ENCODE measurements at places on chromosomes 5 and 9. TPM values are rescaled to one million over a fixed set of nuclear protein-coding genes. Genes with fewer than 3 reads are reported as not detected.

GRCh38 chr9:88818495-88819201, 172.6 kb upstream of the S1PR3 start:
- DNase-seq, result no peak

DNA sequence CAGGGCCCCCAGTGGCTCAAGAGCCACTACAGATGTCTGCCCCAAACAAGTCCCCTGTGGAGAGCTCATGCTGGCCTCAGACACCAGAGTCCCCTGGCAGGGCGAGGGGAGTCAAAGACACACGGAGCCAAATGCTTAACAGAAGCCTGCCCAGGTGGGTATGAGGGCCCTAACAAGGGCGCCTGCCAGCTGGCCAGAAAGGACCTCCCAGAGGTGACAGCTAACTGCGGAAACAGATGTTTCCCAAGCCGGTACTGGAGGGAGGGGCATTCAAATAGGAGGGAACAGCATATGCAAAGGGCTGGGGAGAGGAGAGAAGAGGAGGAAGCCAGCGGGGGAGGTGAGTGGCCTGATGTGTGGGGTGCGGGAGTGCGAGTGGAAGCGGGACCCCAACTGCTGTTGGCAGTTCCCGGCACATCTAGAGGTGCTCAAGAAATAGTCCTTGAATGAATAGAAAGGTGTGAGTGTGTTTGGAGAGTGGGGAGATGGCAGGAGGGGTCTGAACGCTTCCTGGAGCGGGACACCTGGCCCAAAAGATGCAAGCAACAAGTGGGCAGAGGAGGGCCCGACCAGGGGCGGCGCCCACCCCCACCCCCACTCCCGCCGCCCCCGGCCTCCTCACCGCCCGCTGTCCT, 824 bp downstream of the MXD3 start:
- no peak for DNase-seq

DNA sequence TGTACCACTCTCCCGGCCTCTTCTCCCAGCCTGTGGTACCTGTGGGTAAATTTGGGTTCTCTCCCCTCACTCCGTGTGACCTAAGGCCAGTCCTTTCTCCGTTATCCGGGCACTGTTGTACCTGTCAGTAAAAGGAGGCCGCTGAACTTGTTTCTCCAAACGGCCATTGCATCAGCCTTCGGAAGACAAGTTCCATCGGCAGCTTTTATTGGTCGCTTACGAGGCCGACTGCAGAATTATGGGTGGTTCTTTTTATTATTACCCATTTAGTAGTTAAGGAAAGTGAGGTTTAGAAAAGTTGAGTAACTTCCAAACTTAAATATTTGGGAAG, 558 bp downstream of the GRPEL2 start:
- no peak for DNase-seq

- no peak for DNase-seq
These were observed 716 bp downstream of the PROB1 start for GRCh38 chr5:139394123-139394653.

- DNase-seq, result no peak
These were observed 10.7 kb upstream of the IL17B start for GRCh38 chr5:149389552-149390495.

DNA sequence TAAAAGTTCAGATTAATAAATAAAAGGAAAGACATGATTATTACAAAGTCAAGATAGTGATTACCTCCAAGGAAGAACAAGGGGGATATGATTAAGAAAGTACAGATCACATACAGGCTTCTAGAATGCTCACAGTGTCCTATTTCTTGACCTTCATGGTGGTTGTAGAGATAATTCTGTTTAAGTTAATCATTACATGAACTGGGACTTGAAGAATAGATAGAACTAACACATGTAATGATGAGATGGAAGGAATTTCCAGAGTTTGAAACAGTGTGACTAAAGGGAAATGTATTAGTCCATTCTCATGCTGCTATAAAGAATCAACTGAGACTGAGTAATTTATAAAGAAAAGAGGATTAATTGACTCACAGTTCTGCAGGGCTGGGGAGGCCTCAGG, 72.7 kb downstream of the LURAP1L start:
- DNase-seq, result no peak

- no peak for DNase-seq
These were observed 98.6 kb downstream of the PAM start for GRCh38 chr5:102853680-102854079.

- no peak for DNase-seq
These were observed 30.3 kb upstream of the GRXCR2 start for GRCh38 chr5:145903113-145903512.

- DNase-seq, result no peak
These were observed 473.1 kb downstream of the NR2F1-AS1 start for GRCh38 chr5:93107805-93108520.

DNA sequence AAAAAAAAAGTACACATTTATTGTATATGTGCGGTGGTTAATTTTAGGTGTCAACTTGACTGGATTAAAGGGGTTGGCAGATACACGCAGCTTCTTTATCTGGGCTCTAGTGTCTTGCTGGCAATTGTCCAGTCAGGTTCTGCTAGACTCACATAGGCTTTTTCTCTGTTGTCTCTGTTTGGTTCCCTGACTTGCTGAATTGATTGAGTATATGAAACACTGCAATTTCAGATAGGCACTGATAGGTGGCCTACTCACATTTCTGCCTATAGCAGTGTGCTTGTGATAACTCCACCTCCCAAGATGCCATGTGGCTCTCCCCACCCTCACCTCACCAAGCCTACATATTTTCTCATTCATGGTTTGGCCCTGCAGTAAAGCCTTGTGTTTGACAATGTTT, 52.5 kb downstream of the AOPEP start:
- DNase-seq, result no peak

- DNase-seq, result no peak
These were observed 43.0 kb downstream of the FXN start for GRCh38 chr9:69078581-69078980.

DNA sequence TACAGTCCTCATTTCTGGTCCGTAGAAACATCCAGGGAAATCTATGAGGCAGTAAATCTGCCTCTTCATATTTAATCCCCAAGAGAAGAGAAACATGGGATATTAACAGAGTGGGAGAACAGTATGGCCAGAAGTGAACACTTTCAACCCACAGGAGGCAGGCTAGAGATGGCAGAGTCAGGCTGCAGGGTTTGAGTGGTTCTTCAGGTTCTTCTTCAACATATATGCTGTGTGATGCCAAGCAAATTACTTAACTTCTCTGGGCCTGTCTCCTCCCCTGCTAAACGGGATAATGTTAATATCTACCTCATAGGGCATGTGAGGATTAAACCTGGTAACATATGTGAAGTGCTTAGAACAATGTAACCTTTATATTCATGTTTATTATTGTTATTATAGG, 321.8 kb downstream of the PSAT1 start:
- no peak for DNase-seq

- peak; percentile 60 for DNase-seq
These were observed 2.8 kb upstream of the PLK2 start for GRCh38 chr5:58462623-58463230.

DNA sequence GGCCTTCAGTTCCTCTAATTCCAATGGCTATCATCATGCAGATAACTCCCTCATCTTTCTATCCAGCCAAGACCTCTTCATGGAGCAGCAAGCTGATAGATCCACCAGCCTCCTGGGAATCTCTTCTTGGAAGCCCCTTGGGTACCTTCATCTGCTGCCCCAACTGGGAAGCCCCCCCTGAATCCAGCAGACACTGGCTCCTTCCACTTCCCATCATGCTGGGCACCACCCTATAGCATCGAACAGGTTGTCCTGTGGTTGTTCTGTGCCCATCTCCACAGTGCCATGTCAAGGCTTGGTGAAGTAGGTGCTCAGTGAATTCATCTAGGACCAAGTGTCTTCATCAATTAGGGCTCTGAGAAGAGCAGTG, 410.4 kb upstream of the KLF4 start:
- DNase-seq, result no peak

DNA sequence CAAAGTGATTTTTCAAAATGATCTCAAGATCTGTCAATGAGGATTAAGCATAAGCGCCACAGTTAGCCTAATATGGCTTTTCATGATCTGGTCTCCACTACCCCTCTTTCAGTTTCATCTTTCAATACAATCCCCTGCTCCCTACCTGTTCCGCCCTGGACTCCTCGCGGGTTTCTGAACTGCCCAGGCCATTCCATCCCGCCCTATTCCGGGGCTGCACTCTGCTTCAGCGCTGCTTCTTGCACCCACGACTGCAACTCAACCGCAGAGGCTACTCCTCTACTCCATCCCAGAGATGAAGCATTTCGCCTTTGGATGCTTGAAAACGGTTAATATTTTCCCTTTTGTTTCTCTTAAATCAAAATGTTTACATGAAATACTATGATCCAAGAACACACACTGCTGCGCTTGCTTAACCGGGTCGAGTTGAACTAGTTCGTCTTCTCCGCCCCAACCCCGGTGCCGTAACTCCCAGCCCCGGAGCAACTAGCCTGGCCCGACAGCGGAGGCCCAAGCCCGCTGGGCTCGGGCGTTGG, 716 bp upstream of the OTULIN start:
- no peak for DNase-seq

DNA sequence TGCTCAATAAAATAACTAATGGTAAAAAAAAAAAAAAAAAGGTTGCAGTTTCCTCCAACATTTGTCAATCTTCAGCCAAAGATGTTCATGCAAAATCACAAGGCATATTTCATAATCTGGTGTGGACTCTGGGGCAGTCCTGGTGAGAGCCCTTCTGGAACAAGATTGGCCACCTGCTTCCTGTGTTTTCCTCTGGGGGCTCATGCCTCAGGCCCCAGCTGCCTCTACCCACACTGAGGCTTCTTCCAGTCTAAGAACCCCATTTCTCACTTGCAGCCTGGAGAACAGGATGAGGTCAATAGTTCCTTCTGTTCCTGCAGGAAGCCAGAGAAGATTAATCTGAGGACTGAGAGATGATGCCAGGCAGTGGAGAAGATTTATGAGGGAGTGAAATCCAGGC, 492.6 kb upstream of the BRINP1 start:
- DNase-seq, result no peak

- DNase-seq, result peak; percentile 65
These were observed 281.3 kb downstream of the ARRDC3 start for GRCh38 chr5:91101600-91102379.

DNA sequence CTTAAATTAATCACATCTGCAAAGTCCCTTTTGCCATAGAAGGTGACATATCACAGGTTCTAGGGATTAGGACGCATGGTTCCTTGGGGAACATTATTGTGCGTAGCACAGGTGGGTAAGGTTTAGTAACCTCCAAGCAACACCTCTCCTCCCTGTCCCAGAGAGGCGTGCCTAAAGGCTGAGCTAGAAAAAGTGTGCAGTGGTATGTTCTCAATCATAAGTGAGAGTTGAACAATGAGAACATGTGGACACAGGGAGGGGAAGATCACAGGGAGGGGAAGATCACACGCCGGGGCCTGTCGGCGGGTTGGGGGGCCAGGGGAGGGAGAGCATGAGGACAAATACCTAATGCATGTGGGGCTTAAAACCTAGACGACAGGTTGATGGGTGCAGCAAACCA, 14.9 kb downstream of the DAB2IP start:
- no peak for DNase-seq

- no peak for DNase-seq
These were observed 2.9 kb upstream of the PTGS1 start for GRCh38 chr9:122367774-122368460.

DNA sequence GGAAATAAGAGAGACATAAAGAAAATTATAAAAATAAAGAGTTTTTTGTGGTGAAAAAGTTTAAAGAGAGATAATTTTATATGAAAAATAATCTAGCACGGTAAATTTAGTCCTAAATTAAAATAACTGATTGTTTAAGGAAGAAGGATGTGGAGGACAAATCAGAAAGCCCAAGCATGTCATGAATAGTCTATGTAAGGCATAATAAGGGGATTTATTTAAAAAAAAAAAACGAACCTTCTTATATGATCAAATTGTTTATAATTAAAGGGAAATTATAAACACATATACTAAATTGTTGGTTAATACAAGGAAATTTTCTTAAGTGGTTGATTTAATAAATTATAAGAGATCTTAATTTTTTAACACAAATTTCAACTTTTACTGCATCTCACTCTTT, 551.8 kb upstream of the TYRP1 start:
- no peak for DNase-seq

GRCh38 chr5:76029739-76030138, 53.4 kb upstream of the SV2C start:
- no peak for DNase-seq

- no peak for DNase-seq
These were observed 59.8 kb upstream of the COX7C start for GRCh38 chr5:86557920-86558319.

GRCh38 chr5:113194591-113194990, 218.0 kb downstream of the DCP2 start:
- DNase-seq, result no peak

DNA sequence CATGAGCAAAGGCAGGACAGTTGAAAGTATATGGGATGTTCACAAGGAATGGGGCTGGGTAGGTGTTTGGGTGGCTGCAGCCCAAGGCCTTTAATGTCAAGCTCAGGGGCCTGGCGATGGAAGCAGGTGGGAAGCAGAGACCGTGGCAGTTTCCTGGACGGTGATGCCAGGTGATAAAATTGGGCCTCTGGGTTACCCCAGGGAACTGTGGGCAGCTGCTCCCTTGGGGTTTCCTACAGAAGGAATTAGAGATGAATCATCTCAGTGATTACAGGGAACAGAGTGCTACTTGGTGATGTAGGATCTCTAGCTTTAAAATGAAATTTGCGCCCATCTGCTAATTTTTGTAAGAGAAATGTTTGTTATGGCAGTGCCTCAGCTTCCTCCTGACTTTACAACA, 39.2 kb downstream of the TSTD2 start:
- no peak for DNase-seq

DNA sequence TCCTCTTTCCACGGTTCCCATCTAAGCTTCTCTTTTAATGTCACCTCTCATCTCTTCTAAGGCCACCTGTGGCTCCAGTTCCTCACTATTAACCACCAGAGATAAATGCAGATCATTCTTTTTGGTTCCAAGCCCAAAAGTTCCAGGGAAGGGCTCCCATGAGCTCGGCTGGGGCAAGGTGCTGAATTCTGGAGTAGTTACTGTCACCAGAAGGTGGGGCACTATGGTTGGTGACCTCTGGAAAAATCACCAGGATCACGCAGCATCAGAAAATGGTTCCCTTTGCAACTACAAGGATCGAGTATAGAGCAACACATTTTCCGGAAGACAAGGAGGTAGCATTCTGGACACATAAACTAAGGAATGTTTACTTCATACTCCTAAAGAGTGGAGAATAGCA, 528.7 kb upstream of the DAP start:
- no peak for DNase-seq

Gene OTULINL
- 8.5 TPM for polyA plus RNA-seq

Gene IL13
- 0.21 TPM for polyA plus RNA-seq

Gene RANBP3L
- polyA plus RNA-seq, result 2.8 TPM

Gene SLC25A2
- polyA plus RNA-seq, result 0.08 TPM

Gene RNF130
- 68.5 TPM for polyA plus RNA-seq

Gene CMYA5
- 10.7 TPM for polyA plus RNA-seq

Gene RNF208
- 3.2 TPM for polyA plus RNA-seq

Gene PCDHB16
- polyA plus RNA-seq, result 5.7 TPM

Gene DHFR
- 62.2 TPM for polyA plus RNA-seq

Gene CYLC2
- polyA plus RNA-seq, result not detected

Gene MEIKIN
- not detected for polyA plus RNA-seq

Gene HK3
- polyA plus RNA-seq, result 0.70 TPM

Gene SCGB3A2
- polyA plus RNA-seq, result 2,261 TPM

Gene TOR2A
- polyA plus RNA-seq, result 12.5 TPM

Gene SPINK13
- 1.2 TPM for polyA plus RNA-seq

Gene FAT2
- 0.18 TPM for polyA plus RNA-seq

Data from right lung (tissue), 10 donors.